Suppressor macrophage (primary cell): ENCODE measurements at places on chromosomes 1 and 21.

DNA sequence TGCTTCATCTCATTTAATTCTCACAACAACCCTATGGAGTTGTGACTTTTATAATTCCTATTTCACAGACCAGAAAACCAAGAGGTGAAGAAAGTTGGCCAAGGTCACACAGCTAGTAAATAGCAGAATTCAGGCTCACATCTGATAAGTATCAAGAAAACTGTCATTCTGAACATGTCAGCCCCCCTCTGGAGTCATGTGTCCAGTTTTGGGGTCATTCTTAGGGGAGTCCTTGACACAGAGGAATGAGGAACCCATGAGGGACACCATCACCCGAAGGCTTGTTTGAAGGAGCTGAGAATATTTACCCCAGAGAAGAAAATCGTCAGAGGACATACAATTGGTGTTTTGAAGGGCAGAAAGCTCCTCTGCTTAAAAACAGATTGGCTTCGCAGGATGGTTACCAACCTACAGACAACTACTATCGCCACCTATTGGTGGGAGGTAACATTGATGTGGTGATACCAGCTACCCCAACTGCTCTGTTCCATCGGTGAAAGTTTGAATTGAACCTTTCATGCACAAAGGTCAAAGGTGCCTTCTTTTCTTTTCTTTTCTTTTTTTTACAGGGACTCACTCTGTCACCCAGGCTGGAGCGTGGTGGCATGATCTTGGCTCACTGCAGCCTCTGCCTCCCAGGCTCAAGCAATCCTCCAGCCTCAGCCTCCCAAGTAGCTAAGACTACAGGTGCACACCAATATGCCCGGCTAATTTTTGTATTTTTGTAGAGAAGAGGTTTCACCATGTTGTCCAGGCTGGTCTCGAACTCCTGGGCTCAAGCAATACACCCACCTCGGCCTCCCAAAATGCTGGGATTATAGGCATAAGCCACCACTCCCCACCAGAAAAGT is 31.3 kb downstream of the NCMAP start:
- DNase-seq, result peak; percentile 83

DNA sequence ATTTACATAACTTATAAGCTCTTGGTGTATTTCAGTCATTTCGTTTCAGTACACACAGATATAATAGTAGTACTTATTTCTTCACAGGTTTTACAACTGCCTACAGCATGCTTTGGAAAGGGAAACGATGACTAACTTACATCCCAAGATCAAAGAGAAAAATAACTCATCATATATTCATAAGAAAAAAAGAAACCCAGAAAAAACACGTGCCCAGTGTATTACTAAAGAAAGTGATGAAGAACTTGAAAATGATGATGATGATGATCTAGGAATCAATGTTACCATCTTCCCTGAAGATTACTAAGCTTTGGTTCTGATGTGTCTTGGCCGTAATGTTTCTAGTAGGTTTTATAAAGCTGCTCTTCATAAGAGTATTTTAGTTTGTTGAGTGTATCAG is 30.9 kb downstream of the TYW3 start:
- DNase-seq, result no peak

DNA sequence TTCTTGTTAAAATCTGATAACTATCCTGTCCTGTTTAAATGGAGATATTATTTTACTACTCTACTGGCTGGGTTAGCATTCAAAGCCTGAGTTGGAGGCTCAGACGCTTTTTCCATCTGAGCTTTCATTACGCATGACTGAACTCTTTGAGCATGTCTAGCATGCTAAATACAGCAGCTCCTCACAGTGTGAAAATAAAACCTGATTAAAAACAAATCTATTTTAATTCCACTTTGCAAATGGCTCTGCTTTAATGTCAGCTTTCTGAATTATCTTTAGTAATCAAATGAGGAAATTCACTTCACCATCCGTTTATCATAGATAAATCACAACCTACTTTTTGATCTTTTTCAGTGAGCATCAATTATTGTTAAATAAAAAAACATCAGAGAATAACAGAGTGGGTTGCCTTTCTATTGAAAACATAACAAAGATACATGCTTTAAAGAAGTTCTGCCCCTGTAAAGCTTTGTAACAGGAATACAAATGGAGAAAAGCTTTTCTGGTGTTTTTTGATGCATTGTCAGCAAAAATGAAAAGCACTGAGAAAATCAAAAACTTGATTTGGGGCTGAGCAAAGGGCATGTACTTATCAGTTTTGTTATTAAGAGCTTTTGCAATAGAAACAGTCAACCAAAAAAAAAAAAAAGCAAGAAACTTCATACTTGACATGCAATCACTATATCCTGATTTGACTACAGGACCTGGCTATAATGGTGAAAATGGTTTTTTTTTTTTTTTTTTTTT is 3.5 kb upstream of the SPEN start:
- DNase-seq, result no peak

DNA sequence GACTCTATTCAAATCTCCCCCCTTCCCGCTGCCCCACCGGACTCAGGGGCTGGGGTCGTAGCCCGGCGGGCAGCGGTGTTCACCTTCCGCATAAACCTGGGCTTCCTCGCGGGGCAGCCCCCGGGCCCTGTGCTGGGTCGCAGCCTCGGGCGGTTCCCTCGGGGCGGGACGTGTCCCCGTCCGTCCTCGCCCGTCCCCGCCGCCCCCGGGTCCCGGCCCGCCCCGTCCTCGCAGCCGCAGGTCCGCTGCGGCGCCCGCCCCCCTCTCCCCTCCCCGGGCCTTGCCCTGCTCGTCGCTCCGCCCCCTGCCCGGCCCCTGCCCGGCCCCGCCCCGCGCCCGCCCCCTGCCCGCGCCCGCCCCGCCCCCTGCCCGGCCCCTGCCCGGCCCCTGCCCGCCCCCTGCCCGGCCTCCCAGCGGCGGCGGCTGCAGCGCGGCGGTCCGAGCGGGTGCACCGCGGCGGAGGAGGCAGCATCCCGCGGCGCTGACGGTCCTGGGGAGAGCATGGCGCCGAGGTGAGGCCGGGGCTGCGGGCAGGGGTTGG is at the start of gene COL18A1:
Gene COL18A1, plus strand, starts transcription at position 436 of the 541 bp plus-strand sequence. Its CDS starts 66 bp downstream, at position 502.
- DNase-seq, result peak; percentile 13

GRCh38 chr1:154117642-154118041 is 37.2 kb downstream of the NUP210L start:
- no peak for DNase-seq

DNA sequence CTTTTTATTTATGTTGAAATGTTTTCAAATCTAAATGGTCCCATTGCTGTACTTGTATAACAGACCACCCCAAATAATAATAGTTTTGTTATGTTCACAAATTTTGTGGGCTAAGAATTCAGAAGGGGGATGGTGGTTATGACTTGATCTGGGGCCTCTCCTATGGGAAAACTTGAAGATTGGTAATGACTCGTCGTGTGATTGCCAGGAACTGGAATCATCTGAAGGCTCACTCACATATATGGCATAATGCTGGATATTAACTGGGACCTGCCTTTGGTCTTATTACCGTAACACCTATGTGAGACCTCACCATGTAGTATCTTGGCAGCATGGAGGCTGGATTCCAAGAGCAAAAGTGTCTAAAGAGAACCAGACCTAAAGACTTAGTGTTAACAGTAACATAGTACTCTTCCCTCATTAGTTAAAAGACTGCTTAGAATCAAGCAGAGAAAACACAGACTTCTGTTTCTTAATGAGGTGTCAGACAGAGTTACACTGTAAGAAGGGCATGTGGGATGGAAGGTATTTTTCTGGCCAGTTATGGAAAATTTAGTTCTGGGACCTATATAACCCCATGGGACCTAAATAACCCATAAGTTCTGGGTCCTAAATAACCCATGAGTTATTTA is 11.9 kb downstream of the LYPLAL1 start:
- DNase-seq, result no peak

DNA sequence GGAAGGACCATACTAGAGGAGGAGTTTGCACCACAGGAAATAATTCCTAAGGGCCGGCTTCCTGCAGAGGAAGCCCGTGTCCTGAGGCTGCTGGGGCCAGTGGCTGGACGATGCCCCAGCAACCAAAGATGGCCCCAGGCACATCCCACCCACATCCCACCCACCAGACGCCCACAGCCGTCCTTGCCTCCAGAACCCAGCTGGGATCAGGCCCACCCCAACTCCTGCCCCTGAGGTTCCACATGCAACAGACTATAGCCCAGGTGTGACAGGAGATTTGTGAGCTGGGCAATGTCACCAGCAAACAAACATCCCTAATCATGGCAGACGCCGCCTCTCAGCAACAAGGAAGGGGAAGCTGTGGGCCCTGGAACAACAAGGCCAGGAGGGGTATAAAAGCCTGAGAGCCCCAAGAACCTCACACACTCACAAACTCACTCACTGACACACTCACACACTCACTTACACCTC is at the start of gene KRTAP10-9:
Gene KRTAP10-9, plus strand, starts transcription at position 421 of the 471 bp plus-strand sequence. CDS start 79 bp downstream, outside the sequence.
- no peak for DNase-seq
